Renal pelvis (tissue), 12 donors: ENCODE measurements at places on chromosomes 3 and 15.

GRCh38 chr3:142007710-142008399 is 131.4 kb downstream of the ATP1B3 start:
- DNase-seq = no peak

DNA sequence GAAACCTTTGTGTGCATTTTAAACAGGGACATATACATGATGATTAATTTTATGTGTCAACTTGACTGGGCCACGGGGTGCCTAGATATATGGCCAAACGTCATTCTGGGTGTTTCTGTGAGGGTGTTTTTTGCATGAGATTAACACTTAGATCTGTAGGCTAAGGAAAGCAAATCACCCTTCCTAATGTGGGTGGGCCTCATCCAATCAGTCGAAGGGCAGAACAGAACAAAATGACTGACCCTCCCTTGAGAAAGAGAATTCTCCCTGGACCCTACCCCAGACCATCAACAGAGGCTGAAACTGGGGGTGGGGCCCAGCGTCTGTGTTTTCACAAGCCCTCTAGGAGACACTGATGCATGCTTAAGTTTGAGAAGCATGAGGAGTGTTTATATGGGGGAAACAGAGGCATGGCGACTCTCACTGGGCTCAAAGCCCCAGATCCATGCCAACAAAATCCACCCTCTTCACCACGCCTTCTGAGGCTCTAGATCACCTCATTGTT is 56.2 kb downstream of the ITGA11 start:
- no peak for DNase-seq

GRCh38 chr3:172501540-172501939 is 21.7 kb downstream of the TNFSF10 start:
- no peak for DNase-seq

GRCh38 chr3:116702334-116702733 is 7.2 kb upstream of the TUSC7 start:
- DNase-seq = no peak

DNA sequence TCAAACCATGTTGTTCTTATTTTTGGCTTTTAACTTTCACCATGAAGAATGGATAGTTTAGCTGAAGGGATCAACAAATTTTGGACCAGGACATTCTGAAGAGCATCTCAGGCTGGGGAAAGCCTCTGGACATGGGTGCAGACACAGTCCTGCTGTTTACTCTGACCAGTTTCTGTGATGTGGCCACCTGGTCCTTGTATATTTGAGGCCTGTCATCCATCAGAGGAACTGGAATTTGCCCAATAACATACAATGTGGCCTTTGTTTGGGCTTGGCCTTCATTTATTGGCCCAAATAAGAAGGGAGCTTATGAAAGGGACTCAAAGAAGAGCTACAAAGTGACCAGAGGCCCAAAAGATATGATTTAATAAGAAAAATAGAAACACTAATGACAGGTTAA is 127.9 kb downstream of the MYRIP start:
- no peak for DNase-seq

DNA sequence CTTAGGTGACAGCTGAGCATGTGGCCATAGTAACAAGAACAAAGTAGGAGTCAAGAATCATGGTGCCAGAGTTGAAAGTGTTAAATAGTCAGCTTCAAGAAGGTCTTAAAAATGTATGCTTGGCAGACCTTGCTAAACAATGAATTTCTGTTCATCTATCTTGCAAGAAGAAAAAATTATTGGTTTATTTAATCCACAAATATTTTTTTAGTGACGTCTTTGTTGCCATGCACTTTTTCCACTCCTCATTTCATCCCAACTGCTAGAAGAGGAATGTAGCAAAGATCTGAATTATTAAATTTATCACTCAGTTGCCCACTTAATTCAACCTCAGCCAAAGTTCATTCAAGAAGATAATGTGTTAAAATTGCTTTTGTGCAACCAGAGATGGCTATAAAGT is 3.2 kb upstream of the SLC4A7 start:
- no peak for DNase-seq

GRCh38 chr3:173399044-173399443 is 1.5 kb downstream of the NLGN1 start:
- DNase-seq = peak; percentile 8

DNA sequence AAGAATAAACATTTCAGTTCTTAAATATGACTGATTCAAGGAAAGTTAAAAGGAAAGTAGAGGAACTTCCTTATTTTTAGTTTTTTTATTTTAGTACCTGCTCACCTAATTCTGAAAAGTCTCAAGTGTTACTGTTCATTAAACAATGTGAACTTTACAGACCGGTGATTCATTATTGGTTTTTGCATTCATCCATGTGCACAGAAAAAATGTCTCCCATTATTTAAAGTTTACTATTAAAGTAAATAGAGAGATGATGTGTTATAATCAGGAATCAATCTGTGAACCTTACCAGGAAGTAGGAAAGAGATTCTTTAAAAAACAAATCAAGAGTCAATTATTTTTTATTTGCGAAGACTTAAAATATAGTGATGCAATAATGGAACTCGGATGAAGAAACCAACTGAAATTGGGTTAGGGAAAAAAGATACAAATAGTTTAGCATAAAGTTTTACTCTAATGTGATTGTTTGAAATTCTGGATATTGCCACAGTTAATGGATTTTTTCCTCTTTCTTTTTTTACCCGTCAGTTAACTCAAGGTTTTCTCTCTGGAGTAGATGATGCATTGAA is 119.4 kb upstream of the SAMMSON start:
- DNase-seq = no peak

DNA sequence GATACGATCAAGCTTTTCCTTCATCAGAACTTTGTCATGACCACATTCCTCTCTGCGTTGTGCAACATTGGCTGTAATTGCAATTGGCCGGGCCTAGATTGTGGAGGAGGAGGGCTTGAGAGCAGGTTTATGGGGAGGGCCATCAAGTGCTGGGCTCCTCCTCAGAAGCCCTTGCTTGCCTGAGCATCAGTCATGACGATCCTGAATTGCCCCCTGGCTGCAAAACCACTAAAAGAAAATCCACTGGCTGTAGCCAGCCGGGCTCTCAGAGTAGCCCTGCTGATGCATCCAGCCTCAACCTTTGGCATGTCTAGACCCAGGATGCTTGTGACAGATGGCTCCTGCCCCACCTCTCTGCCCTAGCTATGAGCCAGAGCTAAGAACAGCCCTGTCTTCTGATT is 13.4 kb upstream of the TRH start:
- no peak for DNase-seq

GRCh38 chr15:93203036-93203435 is 114.0 kb upstream of the RGMA start:
- no peak for DNase-seq

GRCh38 chr3:64686446-64686908 is 1.3 kb downstream of the ADAMTS9 start:
- peak; percentile 63 for DNase-seq

DNA sequence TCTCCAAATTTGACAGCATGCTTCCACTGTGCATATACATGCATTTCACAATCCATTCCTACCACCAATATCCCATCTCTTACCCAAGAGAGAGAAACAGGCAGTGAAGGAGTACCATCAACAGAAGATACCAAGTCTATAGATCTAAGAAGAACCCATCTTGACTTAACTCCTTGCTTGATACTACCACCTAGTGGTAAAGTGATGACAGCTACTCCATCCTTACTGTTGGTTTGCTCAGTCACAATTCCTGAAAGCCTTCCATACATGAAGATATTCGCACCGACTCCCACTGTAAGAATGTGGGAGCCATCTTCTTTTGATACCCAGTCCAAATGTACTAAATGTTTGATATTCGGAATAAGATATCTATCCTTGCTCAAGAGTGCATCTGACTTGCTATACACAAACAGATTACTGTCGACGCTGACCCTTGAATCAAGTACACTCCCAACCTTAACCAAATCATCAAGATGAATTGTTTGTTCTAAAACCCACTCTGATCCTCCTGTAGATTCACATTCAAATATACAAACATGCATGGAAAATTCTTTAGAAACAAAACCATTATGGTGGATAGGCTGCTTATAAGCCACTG is 123.1 kb downstream of the DMXL2 start:
- DNase-seq = no peak

- no peak for DNase-seq
Observed at GRCh38 chr15:85402195-85402881, 21.9 kb downstream of the AKAP13 start.

- no peak for DNase-seq
Observed at GRCh38 chr15:57205996-57206395, 170.3 kb upstream of the CGNL1 start.

- no peak for DNase-seq
Observed at GRCh38 chr15:23438816-23439466, 8.1 kb downstream of the GOLGA6L2 start.

DNA sequence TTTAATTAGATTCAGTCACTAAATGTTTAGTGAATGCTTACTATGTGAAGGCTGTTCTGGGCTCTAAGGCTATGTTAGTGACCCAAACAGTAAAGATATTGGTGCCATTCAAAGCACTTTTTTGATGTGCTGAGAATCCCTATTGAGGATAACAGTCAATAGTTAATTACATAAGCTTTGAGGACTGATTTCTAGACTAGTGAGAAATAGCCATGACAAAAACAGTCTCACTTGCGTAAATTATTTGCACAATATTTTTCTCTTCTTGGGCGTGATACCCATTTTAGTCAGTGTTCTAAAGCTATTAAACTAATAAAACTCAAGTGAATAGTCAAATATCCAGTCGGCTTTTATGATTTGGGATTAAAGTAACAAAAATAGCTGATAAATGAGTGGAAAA is 74.6 kb downstream of the UBE2E2 start:
- DNase-seq = no peak

GRCh38 chr15:94168250-94168649 is 63.1 kb upstream of the MCTP2 start:
- DNase-seq = no peak

- no peak for DNase-seq
Observed at GRCh38 chr3:191244242-191244867, 45.3 kb downstream of the OSTN start.

DNA sequence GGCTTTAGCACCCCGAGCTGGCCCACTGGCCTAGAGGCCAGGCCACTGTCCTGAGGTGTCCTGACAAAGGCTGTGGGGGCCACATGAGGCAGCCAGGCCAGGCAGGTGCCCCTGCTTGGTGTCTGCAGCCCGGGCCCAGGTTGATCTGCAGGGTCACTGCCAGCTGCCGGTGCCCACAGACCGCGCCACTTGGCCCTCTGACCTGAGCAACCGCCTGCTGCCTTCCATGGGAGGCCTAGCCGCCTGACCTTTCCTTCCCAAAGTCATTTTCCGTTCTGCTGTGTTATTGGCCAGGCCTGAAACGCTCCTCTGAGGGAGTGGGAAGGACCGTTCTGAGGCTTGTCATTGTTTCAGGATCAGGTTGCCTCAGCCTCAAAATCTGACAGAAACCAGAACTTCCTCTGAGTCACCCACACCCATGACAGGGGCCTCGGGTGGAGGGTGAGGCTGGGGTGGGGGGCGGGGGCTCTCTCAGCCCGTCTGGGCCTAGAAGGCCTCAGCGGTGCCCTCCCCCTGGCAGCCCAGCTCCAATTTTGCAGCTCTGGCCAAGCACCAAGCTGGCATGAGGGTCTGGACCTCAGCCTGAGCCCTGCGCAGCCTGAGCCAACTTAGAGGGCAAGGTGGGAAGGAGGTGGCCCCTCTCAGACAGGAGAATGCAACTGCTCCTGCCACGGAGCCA is 140.7 kb upstream of the MEF2A start:
- DNase-seq = no peak

- no peak for DNase-seq
Observed at GRCh38 chr3:67683522-67683921, 29.1 kb upstream of the SUCLG2 start.

- no peak for DNase-seq
Observed at GRCh38 chr3:72890166-72890925, 2.5 kb downstream of the GXYLT2 start.

- no peak for DNase-seq
Observed at GRCh38 chr3:76646921-76647562, 392.9 kb upstream of the ROBO2 start.

DNA sequence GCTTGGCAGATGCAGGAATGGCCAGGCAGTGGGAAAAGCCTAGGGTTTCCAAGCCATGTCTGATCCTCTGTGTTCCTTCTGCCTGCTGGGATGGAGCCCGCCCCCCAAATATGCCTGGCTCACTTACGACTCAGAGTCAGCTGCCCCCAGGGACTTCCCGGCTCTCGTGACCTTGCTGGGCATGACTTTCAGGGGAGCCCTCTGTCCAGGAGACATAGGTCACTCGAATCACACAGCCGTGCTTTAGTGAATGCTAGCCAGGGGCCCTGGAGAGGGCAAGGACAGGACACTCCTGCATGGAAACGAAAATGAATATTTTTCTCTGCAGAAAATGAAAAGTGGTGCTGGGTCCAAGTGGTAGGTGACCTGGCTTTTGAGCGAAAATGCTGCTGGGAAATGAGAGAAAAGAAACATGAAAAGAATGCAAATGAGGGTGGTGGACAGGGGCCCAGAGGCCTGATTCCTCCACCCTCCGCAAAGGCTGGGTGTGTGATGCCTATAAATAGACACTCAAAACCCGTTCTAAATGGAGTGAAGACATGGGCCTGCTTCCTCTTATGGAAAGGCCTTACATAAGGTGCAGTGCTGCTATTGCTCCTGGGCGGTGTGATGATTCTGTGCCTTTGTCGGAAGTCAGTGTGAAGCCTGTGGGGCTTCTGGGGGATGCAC is 107.4 kb downstream of the APBA2 start:
- DNase-seq = no peak

DNA sequence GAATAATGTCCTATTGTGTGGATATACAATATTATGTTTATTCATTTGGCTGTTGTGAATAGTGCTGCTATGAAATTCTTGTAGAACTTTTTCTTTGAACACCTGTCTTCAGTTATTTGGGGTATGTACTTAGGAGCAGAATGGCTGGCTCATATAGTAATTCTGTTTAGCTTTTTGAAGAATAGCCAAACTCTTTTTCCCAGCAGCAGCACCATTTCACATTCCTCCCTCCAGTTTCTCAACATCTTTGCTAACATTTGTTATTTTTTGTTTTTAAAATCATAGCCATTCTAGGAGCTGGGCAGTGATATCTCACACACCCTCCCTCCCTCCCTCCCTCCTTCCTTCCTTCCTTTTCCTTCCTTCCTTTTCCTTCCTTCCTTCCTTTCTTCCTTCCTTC is 39.7 kb downstream of the LSM3 start:
- DNase-seq = no peak

DNA sequence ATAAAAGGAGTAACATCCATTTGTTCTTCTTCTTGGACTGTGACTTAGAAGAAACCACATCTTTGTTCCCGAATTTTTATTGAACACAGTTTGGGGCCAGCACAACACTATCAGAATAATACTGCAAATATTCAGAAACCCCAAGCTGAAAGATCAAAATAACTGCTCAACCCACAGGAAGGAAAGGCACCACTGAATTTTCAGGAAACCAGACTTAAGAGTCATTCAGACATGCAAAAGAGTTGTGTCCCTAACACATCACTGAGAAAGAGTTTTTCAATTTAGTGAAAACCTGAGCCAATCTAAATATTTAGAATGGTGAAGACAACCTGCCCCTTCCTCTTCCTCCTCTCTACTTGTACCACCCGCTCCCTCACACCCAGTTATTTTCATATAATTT is 295.0 kb upstream of the RORA start:
- DNase-seq = no peak

GRCh38 chr15:96345560-96346399 is 15.3 kb downstream of the NR2F2 start:
- DNase-seq = no peak
